ENCODE measurements at places on chromosomes 1 and 21. TPM values are rescaled to one million over a fixed set of nuclear protein-coding genes. Genes with fewer than 3 reads are reported as not detected.

The HES4 gene
- not detected for polyA plus RNA-seq

The LUZP1 gene
- polyA plus RNA-seq, result 27.1 TPM

The MATN1 gene
- polyA plus RNA-seq, result 0.57 TPM

The ATAD3C gene
- 2.9 TPM for polyA plus RNA-seq

The RNU1-4 gene
- 2.6 TPM for polyA plus RNA-seq

The KCNT2 gene
- polyA plus RNA-seq, result not detected

The EDARADD gene
- 6.0 TPM for polyA plus RNA-seq

DNA sequence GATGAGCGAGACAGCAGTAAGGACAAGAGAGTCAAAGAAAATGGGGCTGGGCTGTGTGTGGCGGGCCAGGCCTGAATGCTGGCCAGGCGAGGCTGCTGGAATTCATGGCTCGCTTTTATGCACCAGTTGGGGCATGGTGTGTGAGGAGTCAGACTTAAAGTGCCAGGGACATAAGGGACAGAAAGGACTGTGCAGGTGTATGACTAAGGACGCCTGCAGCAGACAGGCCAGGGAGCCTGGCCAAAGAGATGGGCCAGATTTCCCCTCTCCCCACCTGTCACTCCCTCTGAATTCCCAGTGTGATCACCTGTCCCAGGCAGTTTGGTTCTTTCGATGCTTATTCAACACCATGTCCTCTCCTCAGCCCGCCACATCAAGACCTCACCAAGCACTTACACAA, 16.9 kb upstream of the SMIM12 start:
- DNase-seq, result no peak

GRCh38 chr1:168561989-168562388, 14.4 kb upstream of the XCL1 start:
- DNase-seq, result no peak

DNA sequence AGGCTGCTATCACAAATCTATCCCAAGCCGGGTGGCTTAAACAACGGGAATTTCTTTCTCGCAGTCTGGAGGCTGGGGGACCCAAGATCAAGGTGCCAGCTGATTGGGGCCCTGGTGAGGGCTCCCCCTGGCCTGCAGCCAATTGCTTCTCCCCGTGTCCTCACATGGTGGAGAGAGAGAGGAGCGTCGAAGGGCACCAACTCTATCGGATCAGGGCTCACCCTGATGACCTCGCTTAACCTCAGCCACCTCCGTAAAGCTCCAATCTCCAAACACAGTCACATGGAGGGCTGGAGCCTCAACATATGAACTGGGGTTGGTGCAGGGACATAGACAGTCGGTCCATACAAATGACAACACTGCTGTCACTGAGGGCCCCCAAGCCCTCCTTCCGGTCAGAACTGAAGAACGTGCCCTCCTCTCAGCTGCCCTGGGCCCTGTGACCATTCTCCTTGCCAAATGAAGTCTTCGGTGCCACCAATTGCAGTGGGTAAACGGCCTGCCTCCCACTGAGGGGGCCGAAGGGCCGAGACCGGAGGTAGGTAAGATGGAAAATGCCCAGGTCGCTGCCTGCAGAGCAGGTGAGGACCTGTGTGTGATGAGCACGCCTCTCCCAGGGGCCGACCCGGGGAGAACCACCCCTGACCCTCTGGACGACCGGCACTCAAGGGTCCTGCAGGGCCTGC, 211.0 kb downstream of the TOMM20 start:
- no peak for DNase-seq

- no peak for DNase-seq
These were observed 169.8 kb downstream of the ADGRL4 start for GRCh38 chr1:78836726-78837125.

- DNase-seq, result no peak
These were observed 3.2 kb downstream of the RAB3GAP2 start for GRCh38 chr1:220269036-220269435.

DNA sequence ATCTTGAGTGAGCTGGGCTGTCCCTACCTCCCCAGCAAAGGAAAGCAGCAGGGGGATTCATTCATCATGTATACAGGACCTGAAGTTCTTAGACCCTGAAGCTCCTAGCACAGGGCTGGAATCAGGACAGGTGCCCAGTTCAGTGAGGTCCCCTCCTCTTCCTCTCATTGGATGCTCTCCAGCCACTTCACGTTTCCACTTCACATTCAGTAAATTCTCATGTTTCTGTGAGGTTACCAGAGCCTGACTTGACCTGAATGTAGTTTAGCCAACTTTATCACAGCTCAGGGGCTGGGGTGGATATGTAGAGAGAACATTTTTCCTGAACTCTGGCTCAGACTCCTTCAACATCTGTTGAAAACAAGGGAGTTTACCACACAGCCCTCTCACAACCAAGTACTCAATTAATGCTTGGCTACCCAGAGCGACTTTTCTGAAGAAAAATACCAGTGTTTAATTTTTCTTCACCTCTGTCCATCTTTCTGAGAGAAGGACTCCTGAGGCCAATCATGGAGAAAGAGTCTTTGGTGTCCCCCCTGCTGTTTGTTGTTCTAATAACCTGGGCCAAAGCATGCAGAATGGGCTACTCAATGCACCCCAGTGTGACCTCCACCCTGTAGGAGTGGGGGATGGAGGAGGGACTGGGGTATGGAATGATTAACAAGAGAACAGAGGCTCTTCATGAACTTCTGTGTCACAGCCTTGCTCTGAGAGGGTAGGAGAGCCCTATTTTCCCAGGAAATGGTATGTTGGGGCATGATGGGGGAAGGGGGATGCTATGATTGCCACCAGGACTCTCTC, 108.3 kb upstream of the FGGY start:
- DNase-seq, result no peak

- DNase-seq, result no peak
These were observed 47.1 kb upstream of the ZYG11A start for GRCh38 chr1:52795464-52795863.

- no peak for DNase-seq
These were observed 4.5 kb downstream of the ZBED6 start for GRCh38 chr1:203799971-203800370.

DNA sequence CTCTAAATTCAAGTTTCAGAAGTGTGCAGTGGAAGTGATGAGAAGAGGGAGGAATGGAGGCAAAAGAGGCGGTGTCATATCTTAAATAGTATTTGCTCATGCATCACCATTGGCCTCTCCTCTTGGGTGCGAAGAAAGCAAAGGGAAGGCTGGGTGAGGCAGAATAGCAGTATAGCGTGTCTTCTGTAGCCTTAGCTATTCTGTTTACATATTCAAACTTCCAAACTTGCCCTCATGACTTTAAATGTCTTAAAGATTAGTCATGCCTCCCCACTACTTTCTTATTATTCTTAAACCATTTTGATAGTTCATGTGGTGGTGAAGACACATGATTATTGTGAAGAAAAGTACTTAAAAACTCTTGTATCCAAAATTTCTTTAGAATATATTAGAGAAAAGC, 104.6 kb upstream of the TENT5C start:
- DNase-seq, result no peak

- no peak for DNase-seq
These were observed 15.8 kb upstream of the RIPPLY3 start for GRCh38 chr21:36990508-36991205.

DNA sequence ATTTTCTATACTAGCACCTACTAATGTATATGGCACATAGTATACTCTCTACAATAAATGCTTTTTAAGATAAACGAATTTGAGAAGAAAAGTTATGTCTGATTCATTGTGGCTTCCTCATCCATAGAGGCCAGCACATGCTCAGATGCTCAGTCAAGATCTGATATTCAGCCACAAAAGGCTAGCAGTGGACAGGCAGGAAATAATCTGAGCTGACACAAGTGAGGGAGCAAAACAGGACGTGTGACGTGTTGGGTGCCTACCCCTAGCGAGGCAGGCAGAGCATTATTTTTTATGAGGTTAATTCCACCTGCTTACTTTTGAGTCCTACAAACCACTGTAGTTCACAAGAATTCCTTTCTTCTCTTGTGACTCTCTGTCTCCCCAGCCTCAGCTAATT, 550.9 kb downstream of the SMYD3 start:
- no peak for DNase-seq

- no peak for DNase-seq
These were observed 18.4 kb upstream of the IL10 start for GRCh38 chr1:206790502-206791250.

DNA sequence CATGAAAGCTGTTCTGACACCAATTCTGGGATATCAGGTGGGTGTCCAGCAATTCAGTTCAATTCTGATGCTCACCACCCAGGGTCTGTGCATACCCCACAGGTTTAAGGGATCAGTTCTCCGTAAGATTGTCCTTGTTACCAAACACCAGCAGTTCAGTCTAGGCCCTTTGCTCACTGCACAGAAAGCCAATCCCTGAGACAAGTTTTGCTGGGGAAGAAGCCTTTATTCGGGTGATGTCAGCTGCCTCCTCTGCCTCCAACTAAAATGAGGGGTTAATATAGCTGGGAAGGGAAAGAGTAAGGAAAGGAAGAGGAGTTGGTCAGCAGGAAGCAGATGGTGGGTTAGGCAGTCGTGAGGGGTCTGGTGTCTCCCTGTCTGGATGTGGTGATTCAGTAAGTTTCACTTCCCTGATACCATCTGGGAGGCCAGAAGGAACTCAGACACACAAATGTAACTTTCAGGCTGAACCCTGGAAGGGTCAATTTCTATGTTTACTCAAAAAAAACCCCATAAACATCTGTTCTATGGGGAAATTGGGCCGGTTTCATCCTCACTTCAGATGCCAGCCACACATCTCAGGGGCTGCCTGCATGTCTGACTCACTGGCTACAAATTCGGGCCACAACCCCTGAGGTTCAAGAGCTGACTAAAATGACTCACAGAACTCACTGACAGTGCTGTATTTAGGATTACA, 83.3 kb upstream of the PGBD5 start:
- peak; percentile 19 for DNase-seq

- DNase-seq, result no peak
These were observed 14.6 kb downstream of the STRIP1 start for GRCh38 chr1:110048923-110049601.

DNA sequence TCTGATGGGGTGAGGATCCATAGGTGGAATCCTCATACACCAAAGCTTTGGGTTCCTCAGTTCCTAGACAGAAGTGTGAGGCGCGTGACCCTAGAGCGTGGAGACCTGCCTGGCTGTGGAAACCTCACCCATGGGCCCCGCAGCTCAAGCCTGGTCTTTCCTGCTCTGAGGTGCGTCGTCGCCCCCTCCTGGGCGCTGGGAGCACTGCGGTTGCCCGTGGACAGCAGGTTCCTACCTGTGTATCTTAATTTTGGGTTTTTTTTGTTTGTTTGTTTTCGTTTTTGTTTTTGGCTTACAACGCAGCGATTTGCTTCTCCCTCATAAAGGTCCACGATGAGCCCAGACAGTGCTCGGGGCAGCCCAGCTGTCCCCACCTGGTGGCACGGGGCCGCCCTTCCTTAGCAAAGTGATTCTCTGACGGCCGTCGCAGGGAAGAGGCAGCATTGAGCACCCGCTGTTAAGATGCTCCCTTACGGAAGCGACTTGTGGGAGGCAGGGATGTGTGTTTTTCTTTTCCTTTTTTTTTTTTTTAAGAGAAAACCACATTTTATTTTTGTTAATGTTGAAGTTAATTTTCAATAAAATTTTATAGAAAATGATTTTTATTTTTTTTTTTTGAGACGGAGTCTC, 36.5 kb upstream of the TRAPPC10 start:
- DNase-seq, result peak; percentile 33

- no peak for DNase-seq
These were observed 58.1 kb downstream of the LRRN2 start for GRCh38 chr1:204627436-204627835.

DNA sequence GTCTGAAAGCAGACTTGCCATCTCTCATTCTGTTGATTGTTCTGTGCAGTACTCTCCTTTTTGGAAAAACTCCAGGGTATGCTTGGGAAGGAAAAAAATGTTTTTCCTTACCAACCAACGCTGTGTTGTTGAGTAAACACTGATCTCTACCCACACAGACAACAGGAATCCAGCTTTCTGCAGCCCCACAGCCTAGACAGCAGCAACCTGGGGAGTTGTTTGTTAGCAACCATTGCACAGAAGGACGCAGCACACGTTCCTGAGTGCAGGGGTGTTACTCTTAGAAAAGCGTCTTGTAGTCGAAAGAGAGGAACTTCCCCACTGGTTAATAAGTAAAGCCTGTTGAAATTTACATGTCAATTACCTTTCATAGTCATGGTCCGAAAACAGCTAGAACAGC, 56.6 kb downstream of the SMYD2 start:
- no peak for DNase-seq

DNA sequence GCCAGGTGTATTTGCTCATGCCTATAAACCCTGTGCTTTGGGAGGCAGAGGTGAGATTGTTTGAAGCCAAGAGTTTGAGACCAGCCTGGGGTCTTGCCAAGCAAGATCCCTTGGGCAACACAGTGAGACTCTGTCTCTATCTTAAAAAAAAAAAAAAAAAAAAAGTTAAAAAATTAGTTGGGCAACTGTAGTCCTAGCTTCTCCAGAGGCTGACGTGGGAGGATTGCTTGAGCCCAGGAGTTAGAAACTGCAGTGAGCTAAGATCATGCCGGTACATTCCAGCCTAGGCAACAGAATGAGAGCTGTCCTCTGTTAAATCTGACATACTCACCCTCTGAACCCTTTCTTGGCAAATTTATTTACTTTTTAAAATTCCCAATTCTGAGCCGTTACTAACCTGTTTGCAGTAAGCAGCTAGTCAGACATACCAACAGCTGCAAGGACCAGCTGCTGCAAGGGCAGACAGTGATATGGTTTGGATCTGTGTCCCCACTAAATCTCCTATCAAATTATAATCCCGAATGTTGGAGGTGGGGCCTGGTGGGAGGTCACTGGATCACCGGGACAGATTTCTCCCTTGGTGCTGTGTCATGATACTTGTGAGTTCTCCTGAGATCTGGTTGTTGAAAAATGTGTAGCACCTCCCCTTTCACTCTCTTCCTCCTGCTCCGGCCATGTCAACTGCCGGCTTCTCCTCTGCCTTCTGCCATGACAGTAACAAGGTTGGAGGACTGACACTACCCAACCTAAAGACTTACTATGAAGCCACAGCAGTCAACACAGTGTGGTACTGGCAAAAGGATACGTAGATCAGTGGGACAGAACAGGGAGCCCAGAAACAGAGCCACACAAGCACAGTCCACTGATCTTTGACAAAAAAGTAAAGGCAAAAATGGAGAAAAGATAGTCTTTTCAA, 10.6 kb downstream of the PARP1 start:
- DNase-seq, result no peak

Data from GM12878 (cell line).